Body of pancreas (tissue), 4 donors: ENCODE measurements at places on chromosomes 6 and 20. TPM values are rescaled to one million over a fixed set of nuclear protein-coding genes. Genes with fewer than 3 reads are reported as not detected.

GRCh38 chr6:99416226-99416625, 8.9 kb downstream of the PNISR start:
- H3K4me3 ChIP-seq = no peak overlapping the region
- no peak for DNase-seq
- H3K4me1 ChIP-seq = peaks cover 16% of the 10 kb centered on the region
- no peak overlapping the region for H3K27ac ChIP-seq
- H3K27me3 ChIP-seq = no peaks in the 10 kb centered on the region

The TREML2 gene
- not detected for total RNA-seq

GRCh38 chr6:7463785-7464184, 74.2 kb downstream of the RIOK1 start:
- H3K36me3 ChIP-seq = no peaks in the 10 kb centered on the region
- DNase-seq = no peak
- no peaks in the 10 kb centered on the region for H3K4me1 ChIP-seq
- no peaks in the 10 kb centered on the region for H3K27me3 ChIP-seq

GRCh38 chr6:111720931-111721496, 115.3 kb upstream of the TRAF3IP2 start:
- H3K4me3 ChIP-seq = no peak overlapping the region
- no peaks in the 10 kb centered on the region for H3K27me3 ChIP-seq
- no peak overlapping the region for H3K27ac ChIP-seq
- H3K4me1 ChIP-seq = no peaks in the 10 kb centered on the region

The AKAP12 gene
- total RNA-seq = 49.1 TPM

- no peak overlapping the region for H3K4me3 ChIP-seq
- H3K27ac ChIP-seq = no peak overlapping the region
- H3K36me3 ChIP-seq = no peaks in the 10 kb centered on the region
Observed at GRCh38 chr20:2610941-2611720, 41.3 kb upstream of the NOP56 start.

The ANKRD66 gene
- not detected for total RNA-seq

The CRISP3 gene
- 0.99 TPM for total RNA-seq

GRCh38 chr20:33785503-33785902, 25.6 kb upstream of the CHMP4B start:
- H3K27ac ChIP-seq = no peak overlapping the region
- no peak overlapping the region for H3K4me3 ChIP-seq
- no peaks in the 10 kb centered on the region for H3K27me3 ChIP-seq
- peaks cover 15% of the 10 kb centered on the region for H3K4me1 ChIP-seq
- DNase-seq = no peak
- no peaks in the 10 kb centered on the region for H3K36me3 ChIP-seq

DNA sequence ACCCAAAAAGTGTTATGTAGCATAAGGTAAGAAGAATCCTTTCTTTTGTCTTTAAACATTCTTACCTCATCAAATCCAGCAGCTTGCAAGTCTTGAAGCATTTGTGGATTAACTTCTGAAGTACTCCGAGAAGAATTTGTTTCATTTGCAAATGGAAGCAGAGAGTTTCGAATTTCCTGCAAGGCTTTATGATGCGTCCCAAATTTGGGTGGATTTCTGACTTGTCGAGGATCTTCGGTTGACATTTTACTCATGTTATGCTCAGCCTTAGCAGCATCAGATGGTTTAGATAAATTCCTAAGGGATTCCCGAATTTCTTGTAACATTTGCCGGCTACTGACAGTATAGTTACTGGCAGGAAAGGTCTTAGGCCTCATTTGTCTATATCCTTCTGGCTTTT, 16.2 kb downstream of the LATS1 start:
- H3K4me1 ChIP-seq = no peaks in the 10 kb centered on the region
- no peaks in the 10 kb centered on the region for H3K27me3 ChIP-seq
- no peak overlapping the region for H3K4me3 ChIP-seq
- H3K36me3 ChIP-seq = no peaks in the 10 kb centered on the region
- no peak overlapping the region for H3K27ac ChIP-seq
- no peak for DNase-seq

The ULBP2 gene
- 0.26 TPM for total RNA-seq

GRCh38 chr20:48815537-48815936, 12.3 kb downstream of the PREX1 start:
- no peaks in the 10 kb centered on the region for H3K4me1 ChIP-seq
- no peaks in the 10 kb centered on the region for H3K36me3 ChIP-seq

DNA sequence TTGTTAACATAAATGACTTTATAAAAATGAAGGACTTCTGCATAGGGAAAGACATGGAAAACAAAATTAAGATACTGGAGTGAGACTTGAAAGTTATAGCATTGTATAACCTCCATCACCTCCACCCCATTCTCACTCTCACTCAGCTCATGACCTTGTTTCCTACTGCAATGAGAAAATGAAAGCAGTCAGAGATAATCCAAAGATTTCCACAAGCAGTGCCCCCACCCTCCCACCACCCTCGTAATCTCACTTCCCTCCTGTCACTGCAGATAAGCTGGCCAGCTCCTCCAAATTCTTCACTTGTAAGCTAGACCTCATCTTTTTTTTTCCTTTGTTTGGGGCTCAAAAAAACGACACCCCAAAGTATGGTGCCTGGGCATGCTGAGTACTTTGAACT, 52.9 kb upstream of the PROKR2 start:
- H3K36me3 ChIP-seq = no peaks in the 10 kb centered on the region
- no peaks in the 10 kb centered on the region for H3K4me1 ChIP-seq
- no peak overlapping the region for H3K4me3 ChIP-seq
- DNase-seq = no peak

The TLDC2 gene
- not detected for total RNA-seq

DNA sequence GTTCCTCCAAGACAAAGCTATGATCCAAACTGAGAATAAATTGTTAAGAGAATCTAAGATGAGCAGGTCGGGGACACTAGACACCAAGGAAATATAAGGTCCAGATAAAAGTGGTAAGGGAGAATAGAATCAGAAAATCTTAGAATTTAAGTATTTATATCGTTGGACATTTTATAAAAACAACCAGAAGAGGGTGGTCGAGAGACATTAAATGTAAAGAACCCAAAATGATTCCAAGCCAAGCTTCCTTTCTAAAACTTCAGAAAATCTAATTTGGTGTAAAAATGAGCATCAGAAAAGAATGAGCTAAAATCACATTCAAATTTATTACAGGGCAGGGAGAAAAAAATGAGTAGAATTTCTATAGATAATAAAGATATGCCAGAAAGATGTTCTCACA, 97.8 kb upstream of the OGFRL1 start:
- no peaks in the 10 kb centered on the region for H3K4me1 ChIP-seq
- H3K4me3 ChIP-seq = no peak overlapping the region
- H3K27me3 ChIP-seq = no peaks in the 10 kb centered on the region
- no peaks in the 10 kb centered on the region for H3K36me3 ChIP-seq

The NOL7 gene
- 52.1 TPM for total RNA-seq

- no peaks in the 10 kb centered on the region for H3K36me3 ChIP-seq
- no peak overlapping the region for H3K27ac ChIP-seq
- H3K4me1 ChIP-seq = no peaks in the 10 kb centered on the region
- DNase-seq = no peak
- no peak overlapping the region for H3K4me3 ChIP-seq
Observed at GRCh38 chr6:135258970-135259369, 77.9 kb downstream of the MYB start.

GRCh38 chr20:11153819-11154218, 480.0 kb upstream of the JAG1 start:
- H3K27me3 ChIP-seq = no peaks in the 10 kb centered on the region
- DNase-seq = no peak
- peaks cover 10% of the 10 kb centered on the region for H3K4me1 ChIP-seq
- no peaks in the 10 kb centered on the region for H3K36me3 ChIP-seq
- peak overlapping the region; percentile 6 for H3K27ac ChIP-seq

DNA sequence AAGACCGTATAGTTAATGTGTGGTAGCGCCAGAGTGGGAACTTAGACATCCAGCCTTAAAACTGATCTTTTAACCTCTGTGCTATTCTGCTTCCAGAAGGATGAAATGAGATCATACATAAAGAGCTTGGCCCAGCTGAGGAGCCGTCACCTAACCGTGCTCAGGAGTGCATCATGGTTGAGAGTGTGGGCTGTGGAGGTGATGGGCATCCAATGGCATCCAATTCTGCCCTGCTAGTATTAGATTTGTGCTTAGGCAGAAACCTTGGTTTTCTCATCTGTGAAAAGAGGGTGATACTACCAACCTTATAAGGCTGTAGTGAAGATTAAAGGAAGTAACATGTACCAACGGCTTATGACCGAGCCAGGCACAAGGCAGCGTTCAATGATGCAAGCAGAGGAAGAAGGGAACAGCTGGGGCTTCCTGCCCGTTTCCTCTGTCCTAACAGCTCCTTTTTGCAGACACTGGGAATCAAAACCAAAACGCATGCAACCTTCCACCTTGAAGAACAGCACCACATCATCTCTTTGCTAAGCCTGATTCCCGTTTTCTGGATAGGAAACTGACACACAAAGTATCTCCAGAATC, 1.3 kb downstream of the SLC22A16 start:
- H3K27ac ChIP-seq = peak overlapping the region; percentile 49
- DNase-seq = no peak
- no peak overlapping the region for H3K4me3 ChIP-seq
- no peaks in the 10 kb centered on the region for H3K4me1 ChIP-seq
- no peaks in the 10 kb centered on the region for H3K27me3 ChIP-seq
